ENCODE measurements at places on chromosomes 1 and 21.

GRCh38 chr1:34984435-34984792 lies 733 bp downstream of the TMEM35B start:
- no peak for DNase-seq

- DNase-seq: no peak
Measured at GRCh38 chr1:239322369-239322768, 64.0 kb upstream of the CHRM3 start.

DNA sequence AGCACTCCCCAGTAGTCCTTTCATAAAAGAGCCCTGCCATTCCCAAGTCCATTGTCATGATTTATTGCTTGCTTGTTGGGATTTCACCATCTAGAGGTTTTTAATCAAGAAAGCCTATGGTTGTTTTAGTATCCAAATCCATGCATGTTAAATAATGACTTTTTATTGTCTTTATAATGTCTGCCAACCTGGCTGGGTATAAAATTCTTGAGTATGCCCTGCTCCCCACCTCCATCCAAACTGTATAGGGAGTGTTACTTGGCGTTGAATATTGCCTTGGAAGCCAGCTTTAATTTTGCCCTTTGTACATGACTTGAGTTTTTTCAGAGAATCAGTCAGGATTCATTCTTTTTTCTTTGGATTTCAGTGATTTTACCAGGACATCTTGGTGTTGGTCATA lies 44.2 kb downstream of the DISC1 start:
- DNase-seq: no peak

DNA sequence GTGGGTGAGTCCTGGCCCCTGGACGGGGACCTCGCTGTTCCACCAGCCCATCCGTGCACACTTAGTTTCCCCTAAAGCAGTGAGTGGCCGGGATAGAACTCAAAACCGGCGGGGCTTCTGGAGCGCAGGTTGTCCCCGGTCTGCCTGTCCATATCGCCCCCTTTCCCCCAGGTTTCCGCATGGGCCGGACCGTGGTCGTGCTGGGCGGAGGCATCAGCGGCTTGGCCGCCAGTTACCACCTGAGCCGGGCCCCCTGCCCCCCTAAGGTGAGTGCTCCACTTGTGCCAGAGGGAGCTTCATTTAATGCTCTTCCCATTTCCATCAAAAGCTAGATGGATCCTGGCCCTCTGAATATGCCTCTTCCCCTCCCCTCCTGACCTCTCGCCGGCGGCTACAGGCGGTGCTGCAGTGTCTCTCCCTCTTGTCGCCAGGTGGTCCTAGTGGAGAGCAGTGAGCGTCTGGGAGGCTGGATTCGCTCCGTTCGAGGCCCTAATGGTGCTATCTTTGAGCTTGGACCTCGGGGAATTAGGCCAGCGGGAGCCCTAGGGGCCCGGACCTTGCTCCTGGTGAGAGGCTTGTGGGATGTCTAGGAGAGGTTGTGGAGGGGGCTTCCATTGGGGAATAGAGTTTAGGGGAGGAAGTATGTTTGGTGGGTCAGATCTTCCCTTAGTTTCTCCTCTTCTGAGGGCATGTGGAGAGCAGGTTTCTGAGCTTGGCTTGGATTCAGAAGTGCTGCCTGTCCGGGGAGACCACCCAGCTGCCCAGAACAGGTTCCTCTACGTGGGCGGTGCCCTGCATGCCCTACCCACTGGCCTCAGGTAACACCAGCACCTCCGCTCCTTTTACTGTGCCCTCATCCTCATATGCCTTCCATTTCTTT lies 683 bp downstream of the PPOX start:
- no peak for DNase-seq

DNA sequence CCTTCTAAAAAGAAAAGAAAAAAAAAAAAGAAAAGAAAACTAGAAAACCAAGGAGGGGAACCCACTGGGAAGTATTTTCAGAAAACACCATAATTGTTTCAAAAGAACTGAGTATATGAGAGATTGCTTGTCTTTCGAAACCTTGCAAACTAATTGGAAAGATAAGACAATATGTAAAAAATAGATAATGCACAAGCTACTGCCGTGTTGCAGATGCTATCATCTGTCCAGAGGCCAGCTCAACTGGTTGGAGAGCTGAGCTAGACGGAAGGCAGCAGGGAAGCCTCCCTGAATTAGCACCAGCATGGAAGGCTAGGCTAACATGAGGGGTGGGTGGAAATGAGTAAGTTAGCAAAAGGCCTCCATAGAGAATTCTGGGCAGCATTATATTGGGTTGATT lies 16.2 kb upstream of the CACHD1 start:
- DNase-seq: no peak

DNA sequence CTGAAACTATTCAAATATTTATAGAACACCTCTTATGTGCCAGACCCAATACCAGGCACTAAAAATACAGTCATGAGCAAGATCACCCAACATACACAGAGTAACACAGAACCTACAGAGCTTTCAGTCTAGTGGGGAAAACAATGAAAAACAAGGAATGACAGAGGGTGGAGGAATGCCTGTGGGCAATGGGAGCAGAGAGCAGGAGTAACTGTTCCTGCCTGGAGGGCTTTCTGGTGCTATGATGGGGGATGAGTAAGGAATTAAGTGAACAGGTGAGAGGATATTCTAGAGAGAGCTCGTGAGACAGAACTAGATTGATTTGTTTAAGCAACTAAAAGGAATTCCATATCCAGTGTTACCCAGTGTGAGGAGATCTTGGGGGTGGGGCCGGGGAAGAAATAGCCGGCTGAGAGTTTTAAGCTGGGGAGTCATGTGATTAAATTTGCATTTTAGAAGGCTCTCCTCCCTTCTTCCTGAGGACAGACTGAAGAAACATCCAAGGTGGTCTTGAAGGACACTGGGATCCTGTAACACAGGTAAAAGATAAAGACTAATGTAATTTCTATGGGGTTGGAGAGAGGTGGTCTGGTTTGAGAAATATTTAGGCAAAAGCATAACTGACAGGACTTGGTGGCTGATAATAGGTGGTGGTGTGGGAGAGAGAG lies 2.1 kb upstream of the CD53 start:
- no peak for DNase-seq
